ENCODE measurements at places on chromosomes 2 and 18. TPM values are rescaled to one million over a fixed set of nuclear protein-coding genes. Genes with fewer than 3 reads are reported as not detected.

DNA sequence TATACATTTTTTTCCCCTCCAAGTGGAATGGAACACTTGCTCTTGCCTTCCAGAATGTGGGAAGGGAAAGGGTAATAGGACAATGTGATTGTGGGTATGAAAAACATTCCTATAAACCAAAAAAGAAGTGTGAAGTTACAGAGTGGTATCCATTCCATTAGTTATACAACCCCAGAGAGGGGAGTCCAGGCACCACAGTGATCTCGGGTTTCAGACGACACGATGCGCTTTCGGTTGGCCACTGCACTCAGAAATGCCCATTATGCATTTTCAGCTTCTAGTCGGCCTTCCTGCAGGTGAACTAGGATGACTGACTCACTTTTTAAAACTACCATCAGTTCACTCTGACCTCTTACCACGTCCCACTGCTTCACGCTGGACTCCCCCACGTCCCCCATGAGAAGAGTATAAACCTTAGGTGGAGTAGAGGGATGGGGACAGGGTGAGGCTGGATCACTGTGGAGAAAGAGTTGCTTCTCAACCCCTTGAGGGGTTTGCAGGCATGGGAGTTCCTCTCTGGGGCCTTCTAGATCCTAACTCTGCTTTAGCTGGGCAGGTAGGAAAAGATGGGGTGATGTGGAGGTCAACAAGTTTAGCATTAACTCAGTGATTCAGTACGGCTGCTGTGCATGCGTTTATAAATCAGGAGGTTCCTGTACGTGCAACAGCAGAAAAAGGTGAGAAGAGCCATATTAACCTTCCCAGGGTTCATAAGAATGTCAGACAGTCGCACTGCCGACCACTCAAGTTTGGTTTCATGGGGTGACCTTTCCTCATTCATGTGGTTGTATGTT, 50.5 kb downstream of the ZNF532 start:
- DNase-seq = no peak
- peak overlapping the region; percentile 65 for H3K27ac ChIP-seq
- no peaks in the 10 kb centered on the region for H3K36me3 ChIP-seq
- no peaks in the 10 kb centered on the region for H3K27me3 ChIP-seq
- H3K4me3 ChIP-seq = no peak overlapping the region

- H3K36me3 ChIP-seq = peaks cover 43% of the 10 kb centered on the region
- H3K4me3 ChIP-seq = no peak overlapping the region
- no peaks in the 10 kb centered on the region for H3K27me3 ChIP-seq
- peaks cover 11% of the 10 kb centered on the region for H3K4me1 ChIP-seq
- no peak overlapping the region for H3K27ac ChIP-seq
- no peak for DNase-seq
Observed at GRCh38 chr2:71679491-71679890, 226.1 kb downstream of the DYSF start.

- H3K4me3 ChIP-seq = no peak overlapping the region
- DNase-seq = no peak
- H3K27me3 ChIP-seq = no peaks in the 10 kb centered on the region
- no peaks in the 10 kb centered on the region for H3K4me1 ChIP-seq
- no peak overlapping the region for H3K27ac ChIP-seq
- no peaks in the 10 kb centered on the region for H3K36me3 ChIP-seq
Observed at GRCh38 chr2:25614711-25615110, 58.7 kb downstream of the DTNB start.

GRCh38 chr2:45466053-45466452, 145.0 kb downstream of the SRBD1 start:
- peaks cover 13% of the 10 kb centered on the region for H3K4me1 ChIP-seq
- no peak overlapping the region for H3K27ac ChIP-seq
- H3K27me3 ChIP-seq = no peaks in the 10 kb centered on the region

The HOXD3 gene
- total RNA-seq = 0.64 TPM

The CLEC4F gene
- total RNA-seq = not detected

The CDH20 gene
- total RNA-seq = 0.51 TPM

The CYP27A1 gene
- 31.8 TPM for total RNA-seq

The TNFRSF11A gene
- 3.2 TPM for total RNA-seq
